ENCODE measurements at places on chromosomes 6 and 20.

GRCh38 chr6:24092407-24092806 lies 33.6 kb upstream of the NRSN1 start:
- no peak for DNase-seq

DNA sequence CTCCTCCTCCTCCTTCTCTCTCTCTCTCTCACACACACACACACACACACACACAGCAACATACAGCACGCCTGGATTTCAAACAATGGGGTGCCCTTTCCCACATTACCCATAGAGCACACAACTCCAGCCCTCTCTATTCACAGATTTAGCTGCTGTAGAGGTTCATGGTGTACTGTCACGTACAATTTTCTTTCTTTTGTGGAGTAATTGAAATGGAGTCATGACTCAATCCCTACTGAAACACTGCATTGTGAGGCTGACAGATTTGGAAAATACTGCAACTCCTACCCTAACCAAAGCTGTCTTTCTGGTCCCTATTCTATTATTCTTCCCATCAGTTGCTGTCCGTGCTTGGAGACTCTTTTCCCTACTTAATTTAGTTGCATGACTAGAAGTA lies 166.9 kb downstream of the EDN1 start:
- DNase-seq: no peak

DNA sequence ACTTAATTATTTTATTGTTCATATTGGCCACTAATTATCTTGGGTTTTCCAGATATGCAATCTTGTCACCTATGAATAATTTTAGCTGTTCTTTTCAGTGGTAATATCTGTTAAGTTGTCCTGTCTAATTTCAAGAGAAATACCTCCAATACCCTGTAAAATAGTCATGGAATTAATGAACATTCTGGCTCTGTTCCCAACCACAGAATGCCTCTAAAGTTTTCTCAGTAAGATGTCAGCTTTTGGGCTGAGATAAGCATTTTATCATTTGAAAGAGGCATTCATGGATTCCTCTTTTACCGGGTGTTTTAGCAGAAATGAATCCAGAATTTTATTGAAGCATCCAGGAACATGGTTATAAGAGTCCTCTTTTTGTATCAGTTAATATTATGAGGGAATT lies 109.3 kb downstream of the WDR27 start:
- no peak for DNase-seq

- peak; percentile 70 for DNase-seq
Measured at GRCh38 chr6:111841822-111842221, 31.4 kb downstream of the FYN start.

DNA sequence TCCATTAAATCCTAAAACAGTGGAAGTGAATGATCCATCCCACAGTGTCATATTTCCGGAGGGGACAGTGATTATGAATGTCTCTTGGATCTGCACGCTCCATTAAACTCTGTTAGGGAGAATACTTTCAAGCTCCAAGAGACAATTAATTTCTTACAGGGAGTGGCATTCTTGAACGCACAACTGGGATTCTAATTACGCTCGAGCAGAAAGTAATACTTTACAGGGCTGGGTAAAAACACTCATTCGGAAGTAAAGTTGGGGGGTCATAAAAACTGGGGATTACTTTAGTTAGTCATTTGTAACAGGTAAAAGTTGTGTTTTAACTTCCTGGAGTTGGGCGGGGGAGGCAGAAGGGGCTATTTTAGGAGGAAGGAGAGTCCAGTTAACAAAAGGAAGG lies 151.8 kb downstream of the ZFP64 start:
- no peak for DNase-seq

GRCh38 chr6:91447530-91448254 lies 860.8 kb upstream of the MAP3K7 start:
- DNase-seq: no peak

DNA sequence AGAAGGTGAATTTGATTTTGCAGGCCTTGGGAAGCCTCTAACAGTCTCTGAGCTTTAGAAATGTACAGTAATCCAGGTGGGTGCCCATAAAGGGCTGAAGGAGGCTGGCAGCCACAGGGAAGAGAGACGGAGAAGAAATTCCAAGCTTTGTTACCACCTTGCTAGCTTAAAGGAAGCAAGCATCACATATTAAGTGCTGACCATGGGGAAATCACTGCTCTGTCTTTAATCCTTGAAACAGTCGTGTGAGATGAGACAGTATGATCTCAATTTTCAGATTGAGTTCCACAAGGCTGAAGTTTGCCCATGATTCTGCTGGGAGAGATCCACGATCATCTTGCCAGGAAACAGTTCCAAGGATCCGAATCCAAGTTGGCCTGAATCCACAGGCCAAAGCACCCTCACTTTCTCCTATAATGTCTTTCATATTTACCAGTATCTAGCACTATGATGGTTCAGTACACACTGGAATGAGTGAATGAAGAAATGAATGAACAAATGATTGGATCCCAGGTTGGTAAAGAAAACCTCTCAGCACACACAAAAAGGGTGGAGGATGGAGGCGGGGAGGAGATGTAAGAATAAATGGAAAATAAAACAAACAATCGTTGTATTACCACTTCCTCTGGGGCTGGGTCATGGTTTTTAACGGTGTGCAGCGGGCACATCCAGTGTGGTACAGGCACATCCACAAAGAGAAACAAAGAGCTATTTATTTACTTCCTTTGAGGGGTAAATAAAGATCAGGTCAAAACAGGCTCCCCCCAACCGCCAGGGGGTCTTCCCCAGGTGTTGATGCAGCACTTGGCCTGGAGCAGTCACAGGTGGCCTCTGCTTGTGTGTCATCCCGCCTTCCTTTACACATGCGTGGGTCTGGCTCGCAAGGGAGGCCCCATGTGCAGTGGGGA lies 28.2 kb upstream of the TAF8 start:
- peak; percentile 68 for DNase-seq

DNA sequence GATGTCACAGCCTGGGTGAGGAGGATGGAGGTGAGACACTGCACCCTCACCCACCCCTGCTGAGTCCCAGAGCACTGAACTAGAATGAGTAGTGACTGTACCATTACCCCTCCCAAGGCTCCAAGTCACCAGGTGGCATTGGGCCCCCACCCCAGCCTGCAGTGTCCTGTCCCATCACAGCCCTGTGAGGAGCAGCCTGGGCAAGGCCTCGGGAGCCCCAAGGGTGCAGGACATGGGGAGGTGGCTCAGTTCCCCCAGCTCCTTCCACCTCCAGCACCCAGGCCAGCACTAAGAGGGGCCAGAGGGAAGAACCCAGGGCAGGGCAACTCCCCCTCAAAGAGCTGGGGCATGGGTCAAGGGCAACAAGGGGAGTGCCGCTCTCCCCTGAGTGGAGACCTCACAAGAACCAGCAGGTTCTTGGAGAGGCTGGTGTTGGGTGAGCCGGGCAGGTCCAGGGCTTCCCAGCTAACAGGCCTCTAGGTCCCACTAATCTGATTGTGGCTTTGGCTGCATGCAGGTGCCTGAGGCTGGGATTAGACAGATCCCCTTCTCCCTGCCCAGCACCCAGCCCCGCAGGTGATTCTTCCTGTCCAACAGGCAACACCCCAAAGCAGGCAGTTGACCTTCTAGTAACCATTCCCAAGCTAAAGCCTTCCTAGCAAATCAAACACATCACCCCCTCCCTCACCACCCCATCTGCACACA lies 2.6 kb downstream of the CST4 start:
- no peak for DNase-seq

DNA sequence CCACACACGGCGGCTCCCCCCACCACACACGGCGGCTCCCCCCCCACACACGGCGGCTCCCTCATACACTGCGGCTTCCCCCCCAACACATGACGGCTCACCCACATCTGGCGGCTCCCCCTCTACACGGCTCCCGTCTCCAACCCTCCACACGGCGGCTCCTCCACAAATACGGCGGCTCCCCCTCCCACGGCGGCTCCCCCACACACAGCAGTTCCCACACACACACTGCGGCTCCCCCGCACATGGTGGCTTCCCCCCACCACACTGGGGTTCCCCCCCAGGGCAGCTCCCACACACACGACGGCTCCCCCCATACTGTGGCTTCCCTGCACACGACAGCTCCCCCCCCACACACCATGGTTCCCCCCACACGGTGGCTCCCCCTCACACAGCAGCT lies 98.0 kb downstream of the TTLL2 start:
- no peak for DNase-seq

- DNase-seq: peak; percentile 33
Measured at GRCh38 chr6:28488916-28489365, 26.7 kb downstream of the GPX6 start.

DNA sequence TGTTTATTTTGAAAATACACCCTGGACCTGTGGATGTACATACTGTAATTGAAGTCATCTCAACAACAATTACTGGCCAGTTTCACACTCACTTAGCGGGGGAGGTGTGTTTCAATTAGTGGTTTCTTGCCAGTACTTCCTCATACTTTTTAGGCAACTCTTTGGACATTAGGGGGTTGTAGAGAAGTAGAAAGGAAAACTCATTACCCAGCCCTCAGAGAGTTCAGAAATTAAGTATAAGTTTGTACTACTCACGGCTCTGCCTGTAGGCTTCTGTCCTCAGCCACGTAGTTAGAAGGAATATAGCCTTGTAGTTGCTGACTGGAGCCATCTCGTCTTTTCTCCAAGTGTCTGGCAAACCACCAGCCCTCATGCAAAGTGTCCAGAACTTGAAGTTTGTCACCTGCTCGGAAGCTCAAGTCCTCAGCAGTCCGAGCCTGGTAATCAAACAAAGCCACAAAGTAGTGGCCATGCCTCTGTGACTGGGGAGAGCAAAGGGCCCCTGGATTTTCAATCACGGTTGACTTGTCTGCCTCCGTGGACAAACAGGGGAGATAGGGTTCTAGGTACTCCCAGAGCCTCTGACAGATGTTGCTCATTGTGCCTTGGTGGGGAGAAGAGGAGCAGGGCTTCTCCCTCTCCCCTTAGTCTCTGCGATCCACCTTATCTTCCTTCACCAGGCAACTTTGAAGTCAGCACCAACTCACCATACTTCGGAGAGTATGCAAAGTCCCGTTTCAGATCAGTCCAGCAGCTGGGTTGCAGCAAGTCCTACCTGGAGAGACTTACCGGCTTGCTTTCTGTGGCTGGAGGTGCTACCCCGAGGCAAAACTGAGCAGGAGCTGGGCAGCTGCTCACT lies 749 bp downstream of the FRK start:
- DNase-seq: no peak

GRCh38 chr6:159311618-159312017 lies 142.4 kb downstream of the FNDC1 start:
- no peak for DNase-seq

- no peak for DNase-seq
Measured at GRCh38 chr20:2918096-2919049, 45.1 kb downstream of the PTPRA start.

All from CD4-positive, alpha-beta T cell treated with Interleukin-21 for 1 hour (primary cell).